Activated CD8-positive, alpha-beta T cell treated with anti-CD3 and anti-CD28 coated beads, Interleukin-2, amount 10 ng/mL, durations not matched to agents 7 days and 5 days (primary cell): ENCODE measurements at places on chromosomes 13 and 19.

DNA sequence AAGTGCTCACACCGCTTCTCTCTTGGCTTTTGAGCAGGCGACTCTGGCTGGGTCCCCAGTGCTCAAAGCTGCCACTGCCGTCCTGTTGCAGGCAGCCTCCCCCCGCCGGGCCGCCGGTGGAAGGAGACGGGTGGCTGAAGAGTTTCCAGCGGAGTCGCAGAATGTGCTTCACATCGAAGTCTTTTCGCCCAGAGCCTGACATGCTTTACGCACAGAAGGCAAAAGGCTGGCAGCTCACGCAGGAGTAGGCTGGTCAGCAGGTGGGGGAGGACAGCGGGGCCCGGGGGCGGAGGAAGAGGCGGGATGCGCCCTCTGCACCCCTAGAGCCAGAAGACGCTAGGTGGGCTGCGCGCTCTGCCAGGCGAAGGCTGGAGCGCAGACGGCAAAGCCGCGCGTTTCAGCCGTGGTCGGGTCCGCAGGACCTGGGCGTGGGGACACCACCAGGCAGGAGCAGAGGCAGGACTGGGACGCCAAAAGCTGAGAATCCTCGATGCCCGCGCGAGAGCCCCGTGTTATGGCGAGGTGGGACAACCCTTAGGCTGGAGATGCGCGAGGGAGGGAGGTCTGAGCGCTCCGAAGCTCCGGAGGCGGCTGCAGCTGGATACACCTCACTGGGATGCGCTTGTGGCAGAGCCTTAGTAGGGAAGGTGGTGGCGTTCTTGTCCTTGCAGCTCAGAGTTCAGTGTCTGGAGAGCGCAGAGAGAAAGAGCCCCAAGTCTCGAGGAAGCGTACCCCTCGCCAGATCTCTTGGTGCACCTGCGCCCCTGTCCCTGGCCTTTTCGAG is at the start of gene ATXN8OS:
TSS of gene ATXN8OS (plus strand) at position 329 of the 784 bp plus-strand sequence.
- no peak within 1 kb of the TSS for H3K4me3 ChIP-seq
- no peak for DNase-seq
- no peaks in the 10 kb centered on the region for H3K36me3 ChIP-seq
- no peaks in the 10 kb centered on the region for H3K4me1 ChIP-seq

- H3K36me3 ChIP-seq = no peaks in the 10 kb centered on the region
- H3K27ac ChIP-seq = no peak overlapping the region
- peaks cover 16% of the 10 kb centered on the region for H3K4me1 ChIP-seq
- no peak for DNase-seq
Measured at GRCh38 chr13:51283371-51283770, 56.1 kb upstream of the SERPINE3 start.

DNA sequence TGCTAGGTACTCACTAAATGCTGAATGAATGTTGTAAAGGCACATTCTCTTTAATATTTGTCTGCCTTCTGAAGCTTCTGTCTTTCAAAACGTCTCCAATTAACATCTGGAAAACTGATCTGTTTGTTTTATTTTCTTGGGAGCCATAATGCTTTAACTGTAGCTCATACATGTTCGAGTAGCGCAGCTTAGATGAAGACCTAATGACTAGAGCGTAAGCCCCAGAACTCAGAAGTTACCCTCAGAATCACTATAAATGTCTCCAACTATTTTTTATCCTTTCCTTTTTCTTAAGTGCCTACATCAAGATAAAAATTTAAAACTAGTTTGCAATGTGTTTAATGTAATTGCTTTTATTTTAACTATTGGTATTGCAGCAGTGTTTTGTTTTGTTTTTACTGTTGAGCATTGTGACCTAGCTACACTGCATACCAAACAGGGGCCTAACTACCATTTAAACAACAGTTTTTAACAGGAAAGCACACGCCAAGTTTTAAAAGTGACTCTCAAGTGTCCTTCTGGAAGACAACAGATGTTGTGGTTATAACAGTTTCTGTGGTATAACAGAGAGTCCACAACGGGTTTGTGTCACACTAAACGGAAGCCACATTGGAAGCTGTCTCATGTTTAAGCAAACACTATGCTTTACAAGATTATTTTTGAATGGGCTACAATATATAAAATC is 42.0 kb downstream of the MRPL57 start:
- peaks cover 20% of the 10 kb centered on the region for H3K4me1 ChIP-seq
- H3K4me3 ChIP-seq = peak overlapping the region; percentile 22
- H3K27ac ChIP-seq = peak overlapping the region; percentile 75

GRCh38 chr19:38044267-38045111 is 137.5 kb downstream of the SIPA1L3 start:
- H3K4me3 ChIP-seq = no peak overlapping the region
- no peak for DNase-seq
- H3K4me1 ChIP-seq = peaks cover 43% of the 10 kb centered on the region
- no peaks in the 10 kb centered on the region for H3K27me3 ChIP-seq

DNA sequence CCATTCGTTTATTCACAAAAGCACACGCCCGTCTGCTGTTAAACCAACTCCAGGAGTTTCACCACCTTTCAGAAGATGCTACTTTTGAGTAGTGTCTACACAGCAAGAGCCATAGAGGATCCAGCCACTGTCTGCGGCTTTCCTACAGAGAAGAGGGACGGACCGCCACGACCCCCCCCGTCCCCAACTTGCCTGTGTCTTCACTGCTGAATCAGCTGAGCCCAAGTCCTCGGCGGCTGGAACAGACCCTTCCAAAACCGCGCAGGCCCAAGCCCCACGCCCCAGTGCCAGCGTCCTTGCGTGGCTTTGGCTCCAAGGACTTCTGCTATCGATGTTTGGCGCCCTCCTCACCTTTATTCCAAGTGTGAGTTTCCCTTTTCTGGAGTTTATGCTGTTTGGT is 65.1 kb downstream of the SPACA7 start:
- H3K4me3 ChIP-seq = no peak overlapping the region
- no peak for DNase-seq
- H3K4me1 ChIP-seq = no peaks in the 10 kb centered on the region
- peaks cover 3% of the 10 kb centered on the region for H3K27me3 ChIP-seq
- H3K36me3 ChIP-seq = no peaks in the 10 kb centered on the region

GRCh38 chr19:12113121-12113520 is 27.0 kb downstream of the ZNF20 start:
- no peak overlapping the region for H3K27ac ChIP-seq
- H3K27me3 ChIP-seq = no peaks in the 10 kb centered on the region
- H3K4me1 ChIP-seq = no peaks in the 10 kb centered on the region
- peaks cover 58% of the 10 kb centered on the region for H3K36me3 ChIP-seq
- H3K4me3 ChIP-seq = no peak overlapping the region
- DNase-seq = no peak

DNA sequence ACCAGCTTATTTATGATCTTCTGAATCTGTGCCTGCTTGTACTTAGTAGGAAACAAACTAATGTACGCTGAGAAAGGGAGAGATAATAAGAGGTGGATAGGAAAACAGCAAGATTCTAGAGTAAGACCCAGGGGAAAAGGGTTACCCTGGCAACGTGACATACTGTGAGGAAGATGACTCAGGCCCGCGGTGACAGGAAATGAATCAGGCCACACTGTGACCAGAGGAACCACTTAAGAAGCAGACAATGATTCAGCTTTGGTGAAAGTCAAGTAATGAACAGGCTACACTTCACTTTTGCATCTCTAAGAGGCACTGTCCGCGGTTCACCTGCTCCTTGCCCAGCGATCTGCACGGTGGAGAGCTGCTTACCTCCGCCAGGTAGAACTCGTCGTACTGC is 158.2 kb downstream of the NALCN start:
- no peak overlapping the region for H3K4me3 ChIP-seq
- peaks cover 15% of the 10 kb centered on the region for H3K4me1 ChIP-seq
- H3K27ac ChIP-seq = peak overlapping the region; percentile 10

DNA sequence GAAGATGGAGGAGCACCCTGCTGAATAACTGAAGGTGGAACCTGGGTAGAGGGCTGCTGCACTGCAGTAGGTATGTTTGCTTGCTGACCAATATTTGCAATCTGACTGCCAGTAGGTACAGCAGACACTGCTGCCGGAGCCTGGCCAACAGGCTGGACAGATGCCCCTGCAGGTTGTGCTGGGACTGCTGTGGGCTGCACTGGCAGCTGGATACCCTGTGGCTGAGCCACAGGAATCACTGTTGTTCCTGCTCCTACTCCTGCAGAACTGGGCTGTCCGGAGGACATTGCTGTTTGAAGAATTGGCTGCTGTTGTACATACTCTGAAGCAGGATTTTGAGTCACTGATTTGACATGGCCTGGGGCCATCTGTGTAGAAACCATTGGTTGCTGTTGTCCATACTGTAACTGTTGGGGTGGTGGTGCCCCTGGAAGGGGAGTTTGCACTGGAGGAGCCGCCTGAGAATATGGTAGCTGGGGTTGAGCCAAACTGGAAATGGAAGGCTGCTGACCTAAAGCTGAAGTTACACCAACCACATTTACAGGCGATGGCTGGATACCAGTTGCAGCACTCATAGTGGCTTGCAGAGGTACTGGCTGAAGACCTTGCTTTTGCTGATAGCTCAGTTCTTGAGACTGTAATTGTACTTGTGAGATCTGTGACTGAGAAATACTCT is 2.2 kb downstream of the TSC22D1 start:
- peaks cover 43% of the 10 kb centered on the region for H3K4me1 ChIP-seq
- peaks cover 5% of the 10 kb centered on the region for H3K27me3 ChIP-seq
- no peak overlapping the region for H3K27ac ChIP-seq
- H3K36me3 ChIP-seq = peaks cover 25% of the 10 kb centered on the region

DNA sequence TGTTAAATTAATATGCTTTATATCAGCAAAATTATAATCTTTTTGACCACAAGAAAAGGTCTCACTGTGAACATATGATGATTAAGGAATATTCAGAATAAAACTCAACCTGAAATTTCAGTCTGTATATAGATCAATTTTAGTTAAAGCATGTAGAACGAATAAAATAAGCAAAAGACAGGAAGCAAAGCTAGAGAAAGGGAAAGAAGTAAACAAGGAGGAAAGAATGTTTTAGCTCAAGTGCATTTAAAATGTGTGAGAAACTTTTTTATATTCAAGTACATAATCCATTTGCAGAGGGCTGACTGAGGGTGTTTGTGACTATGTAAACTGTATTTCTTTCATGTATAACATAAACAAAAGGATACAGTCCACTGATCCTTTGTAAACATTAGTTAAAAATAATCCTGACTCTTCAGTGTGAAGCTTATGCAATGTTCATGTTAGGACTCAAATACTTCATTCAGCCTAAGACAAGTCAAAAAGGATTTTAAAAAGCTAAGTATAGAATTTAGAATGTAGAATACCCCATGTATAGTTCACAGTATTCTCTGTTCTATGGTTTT is 472.1 kb downstream of the DIAPH3 start:
- H3K27ac ChIP-seq = no peak overlapping the region
- no peaks in the 10 kb centered on the region for H3K4me1 ChIP-seq
- no peak overlapping the region for H3K4me3 ChIP-seq
- H3K27me3 ChIP-seq = no peaks in the 10 kb centered on the region

DNA sequence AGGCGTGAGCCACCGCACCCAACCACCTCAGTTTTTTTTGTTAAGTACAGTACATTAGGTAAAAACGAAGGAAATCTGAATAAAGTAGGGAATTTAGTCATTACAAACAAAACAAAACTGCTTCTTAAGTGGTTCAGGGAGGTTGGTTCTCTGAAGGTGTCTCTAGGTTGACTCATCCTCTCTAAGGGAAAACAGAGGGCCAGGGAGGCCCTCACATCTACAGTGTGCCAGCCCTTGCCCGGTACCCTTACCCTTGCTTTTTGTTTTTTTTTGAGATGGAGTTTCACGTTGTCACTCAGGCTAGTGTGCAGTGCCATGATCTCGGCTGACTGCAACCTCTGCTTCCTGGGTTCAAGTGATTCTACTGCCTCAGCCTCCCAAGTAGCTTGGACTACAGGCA is 17.2 kb upstream of the JUND start:
- peaks cover 28% of the 10 kb centered on the region for H3K36me3 ChIP-seq
- no peak overlapping the region for H3K4me3 ChIP-seq
- peak overlapping the region; percentile 57 for H3K27ac ChIP-seq
- no peaks in the 10 kb centered on the region for H3K27me3 ChIP-seq
- DNase-seq = no peak

DNA sequence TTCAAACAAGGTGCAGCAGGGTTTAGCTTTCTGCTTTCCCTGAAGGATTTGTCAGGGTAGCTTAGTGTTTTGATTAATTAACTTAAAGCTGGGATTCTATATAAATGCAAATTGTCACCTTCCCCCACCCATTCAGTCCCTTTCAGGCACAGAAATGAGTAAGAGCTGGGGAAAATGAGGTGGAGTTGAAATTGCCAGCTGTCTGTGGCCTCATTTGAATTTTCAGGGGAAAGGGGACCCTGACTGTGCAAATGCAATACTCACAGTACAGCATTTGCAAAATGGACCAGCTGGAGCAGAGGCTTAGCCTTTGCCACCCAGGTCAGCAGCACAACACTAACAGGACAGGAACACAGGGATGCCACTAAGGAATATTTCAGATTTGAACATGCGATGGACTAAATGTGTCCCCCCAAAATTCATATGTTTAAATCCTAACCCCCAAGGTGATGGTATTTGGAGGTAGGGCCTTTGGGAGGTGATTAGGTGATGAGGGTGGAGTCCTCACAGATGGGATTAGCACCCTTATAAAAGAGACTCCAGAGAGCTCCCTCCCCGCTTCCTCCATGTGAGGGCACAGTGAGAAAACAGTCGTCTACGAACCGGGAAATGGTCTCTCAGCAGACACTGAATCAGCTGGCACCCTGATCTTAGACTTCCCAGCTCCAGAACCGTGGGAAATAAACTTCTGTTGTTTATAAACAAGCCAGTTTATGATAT is 59.5 kb upstream of the CYSLTR2 start:
- peak; percentile 19 for DNase-seq
- no peaks in the 10 kb centered on the region for H3K4me1 ChIP-seq
- H3K27ac ChIP-seq = no peak overlapping the region
- H3K4me3 ChIP-seq = no peak overlapping the region
- no peaks in the 10 kb centered on the region for H3K36me3 ChIP-seq
- H3K27me3 ChIP-seq = peaks cover 6% of the 10 kb centered on the region

GRCh38 chr13:45143346-45143751 is 23.0 kb downstream of the GTF2F2 start:
- H3K4me1 ChIP-seq = peaks cover under 1% of the 10 kb centered on the region
- no peak overlapping the region for H3K4me3 ChIP-seq
- no peak overlapping the region for H3K27ac ChIP-seq
- H3K36me3 ChIP-seq = peaks cover 14% of the 10 kb centered on the region
- DNase-seq = no peak
- no peaks in the 10 kb centered on the region for H3K27me3 ChIP-seq
